Dorsolateral prefrontal cortex (tissue), 122 donors: ENCODE measurements at places on chromosomes 16 and 17.

DNA sequence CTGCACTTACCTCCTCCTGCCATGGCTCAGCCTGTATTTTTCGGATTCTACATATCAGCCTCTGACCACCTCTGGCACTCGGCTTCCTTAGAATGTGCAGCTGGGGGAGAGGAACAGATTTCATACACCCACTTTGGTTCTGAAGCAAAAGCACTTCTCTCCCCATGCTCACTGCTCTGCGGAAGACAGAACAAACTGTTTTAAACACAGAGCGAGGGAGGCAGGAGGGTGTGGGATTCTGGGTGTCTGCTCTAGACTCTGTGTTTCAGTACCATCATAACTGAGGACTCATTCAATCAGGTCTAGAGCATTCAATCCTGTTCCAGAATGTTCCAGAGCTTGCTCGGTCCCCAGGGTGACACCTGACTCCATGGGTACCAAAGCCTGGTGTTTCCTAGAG lies 239.1 kb downstream of the GRIN2A start:
- DNase-seq, result no peak

- no peak for DNase-seq
Observed at GRCh38 chr16:88588754-88589153, 18.6 kb downstream of the ZC3H18 start.

GRCh38 chr17:45060382-45060796 lies 728 bp upstream of the NMT1 start:
- no peak for DNase-seq

DNA sequence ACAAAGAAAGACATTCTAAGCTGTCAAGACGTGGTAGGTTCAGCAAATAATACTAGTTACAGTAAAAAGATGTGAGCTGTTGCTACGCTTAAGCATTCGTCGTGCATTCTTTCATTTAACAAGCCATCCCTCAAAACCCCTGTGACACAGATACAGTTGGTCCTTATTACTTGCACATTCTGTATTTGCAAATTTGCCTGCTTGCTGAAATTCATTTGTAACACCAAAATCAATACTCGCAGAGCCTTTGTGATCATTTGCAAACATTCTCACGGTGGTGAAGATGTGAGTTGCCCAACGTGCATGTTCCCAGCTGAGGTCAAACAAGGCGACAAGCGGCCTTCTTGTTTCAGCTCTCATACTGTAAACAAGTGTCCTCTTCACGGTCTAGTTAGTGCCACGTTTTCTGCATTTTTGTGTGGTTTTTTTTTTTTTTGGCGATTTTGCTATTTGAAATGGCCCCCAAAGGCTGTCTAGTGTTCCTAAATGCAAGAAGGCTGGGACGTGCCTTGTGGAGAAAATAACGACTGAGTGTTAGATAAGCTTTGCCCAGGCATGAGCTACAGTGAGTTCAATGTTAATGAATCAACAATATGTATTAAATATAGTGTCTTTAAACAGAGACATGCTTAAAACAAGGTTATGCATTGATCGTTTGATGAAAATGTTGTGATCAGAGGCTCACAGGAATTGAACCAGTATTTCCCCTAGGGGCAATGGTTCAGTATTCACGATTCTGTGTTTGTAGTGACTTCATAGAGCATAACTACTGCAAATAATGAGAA lies 84.1 kb downstream of the RAB11FIP4 start:
- DNase-seq, result no peak

DNA sequence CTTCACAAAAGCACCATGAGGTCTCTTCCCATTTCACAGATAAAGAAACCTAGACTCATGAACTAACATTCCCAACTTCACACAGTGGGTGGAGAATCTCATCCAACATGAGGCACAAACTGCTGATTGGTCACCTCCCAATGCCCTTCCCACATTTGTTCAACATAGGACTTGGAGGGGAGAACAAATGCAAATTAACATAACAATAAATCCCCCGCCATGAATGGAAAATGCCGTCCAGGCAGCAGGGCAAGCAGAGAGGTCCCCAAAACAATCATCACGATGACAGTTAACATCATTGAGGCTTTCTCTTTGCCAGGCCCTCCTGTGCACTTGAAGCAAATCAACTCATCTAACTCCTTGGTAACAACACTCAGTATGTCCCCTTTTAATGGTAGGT lies 185.3 kb downstream of the TMEM132E start:
- DNase-seq, result no peak

GRCh38 chr17:60506312-60506711 lies 19.7 kb downstream of the APPBP2 start:
- DNase-seq, result no peak

- peak; percentile 72 for DNase-seq
Observed at GRCh38 chr17:54900457-54901229, at the start of gene TOM1L1. TOM1L1 (plus strand) TSS chr17:54900852; CDS start chr17:54900866, 14 bp downstream.

DNA sequence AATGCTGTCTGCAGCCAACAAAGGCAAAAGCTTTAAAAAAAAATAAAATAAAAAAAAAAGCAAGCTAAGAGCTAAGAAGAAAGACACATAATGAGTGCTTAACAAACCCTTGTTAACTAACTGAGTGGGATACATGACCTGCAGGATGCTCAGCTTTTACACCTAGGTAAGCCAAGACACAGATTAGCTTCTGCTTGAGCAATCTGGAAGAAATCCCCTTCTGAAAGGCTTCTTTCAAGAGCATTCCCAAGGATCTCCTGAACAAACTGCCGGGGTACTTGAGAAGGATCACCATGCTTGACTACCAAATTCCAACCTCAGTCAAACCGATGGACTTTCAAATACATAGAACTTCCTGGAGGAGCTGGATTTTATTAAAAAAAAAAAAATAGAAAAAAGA lies 92.9 kb downstream of the SMG6 start:
- DNase-seq, result no peak

DNA sequence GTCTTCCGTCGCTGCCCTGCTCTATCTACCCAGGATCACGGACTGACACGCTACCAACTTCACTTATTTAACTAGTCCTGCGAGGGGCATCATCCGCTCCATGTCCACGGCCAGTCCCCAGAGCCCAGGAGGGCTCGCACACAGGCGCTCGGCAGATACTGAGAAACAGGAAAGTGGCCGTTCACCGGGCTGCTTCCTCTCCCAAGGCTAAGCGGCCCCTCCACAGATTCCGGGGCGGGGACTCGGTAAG lies 388 bp downstream of the OXLD1 start:
- DNase-seq, result no peak

DNA sequence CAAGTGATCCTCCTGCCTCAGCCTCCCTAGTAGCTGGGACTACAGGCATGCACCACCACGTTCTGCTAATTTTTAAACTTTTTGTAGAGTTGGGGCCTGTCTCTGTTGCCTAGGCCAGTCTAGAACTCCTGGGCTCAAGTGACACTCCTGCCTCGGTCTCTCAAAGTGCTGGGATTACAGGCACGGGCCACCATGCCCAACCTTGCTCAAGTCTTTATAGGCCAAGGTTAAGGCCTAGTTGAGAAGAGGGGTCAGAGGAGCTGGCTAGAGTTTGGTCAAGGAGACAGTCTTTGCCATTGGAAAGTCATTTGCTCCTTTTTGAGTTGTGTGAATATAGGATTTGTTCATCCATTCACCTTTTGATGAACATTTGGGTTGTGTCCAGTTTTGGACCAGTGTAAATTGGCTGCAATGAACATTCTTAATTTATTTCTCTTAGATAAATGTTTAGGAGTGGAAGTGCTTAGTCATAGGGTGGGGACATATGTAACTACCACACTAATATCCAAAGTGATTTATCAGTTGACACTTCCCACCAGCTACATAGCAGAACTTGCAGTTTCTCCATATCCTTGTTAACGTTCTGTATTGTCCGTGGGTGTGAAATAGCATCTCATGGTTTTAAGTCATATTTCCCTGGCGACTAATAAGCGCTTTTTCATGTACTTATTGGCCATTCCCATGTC lies 30.7 kb upstream of the ARHGAP17 start:
- no peak for DNase-seq

DNA sequence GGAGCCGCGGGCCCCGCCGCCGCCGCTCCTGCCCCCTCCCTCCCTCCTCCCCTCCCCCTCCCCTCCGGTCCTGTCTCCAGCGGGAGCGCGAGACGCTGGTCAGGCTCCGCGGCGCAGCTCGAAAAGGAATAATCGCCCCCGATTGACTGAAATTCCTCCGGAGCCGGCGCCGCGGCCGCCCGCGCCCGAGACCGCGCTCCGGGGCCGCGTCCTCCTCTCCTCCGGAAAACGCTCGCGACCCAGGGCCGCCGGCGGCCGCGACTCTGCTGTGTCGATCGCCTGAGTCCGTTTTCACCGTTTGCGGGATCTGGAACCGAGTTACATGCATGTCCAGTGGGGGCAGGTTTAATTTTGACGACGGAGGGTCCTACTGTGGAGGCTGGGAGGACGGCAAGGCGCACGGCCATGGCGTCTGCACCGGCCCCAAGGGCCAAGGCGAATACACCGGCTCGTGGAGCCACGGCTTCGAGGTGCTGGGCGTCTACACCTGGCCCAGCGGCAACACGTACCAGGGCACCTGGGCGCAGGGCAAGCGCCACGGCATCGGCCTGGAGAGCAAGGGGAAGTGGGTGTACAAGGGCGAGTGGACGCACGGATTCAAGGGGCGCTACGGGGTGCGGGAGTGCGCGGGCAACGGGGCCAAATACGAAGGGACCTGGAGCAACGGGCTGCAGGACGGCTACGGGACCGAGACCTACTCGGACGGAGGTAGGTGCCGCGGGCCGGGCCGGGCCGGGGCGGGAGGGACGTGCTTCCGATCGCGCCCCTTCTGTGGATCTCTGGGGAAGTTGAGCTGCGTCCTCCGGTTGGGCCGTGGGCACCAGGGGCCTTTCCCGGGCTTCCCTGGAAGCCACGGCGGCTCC lies 744 bp downstream of the JPH3 start:
- peak; percentile 50 for DNase-seq

- DNase-seq, result no peak
Observed at GRCh38 chr16:2828876-2829430, 1.1 kb upstream of the ZG16B start.

GRCh38 chr17:30376621-30377452 lies 1.9 kb upstream of the CPD start:
- DNase-seq, result peak; percentile 50
